ENCODE measurements at places on chromosomes 13 and 19. TPM values are rescaled to one million over a fixed set of nuclear protein-coding genes. Genes with fewer than 3 reads are reported as not detected.

Gene LRRC25
- total RNA-seq, result 3.9 TPM

Gene KCNJ14
- total RNA-seq, result 3.7 TPM

Gene LRG1
- total RNA-seq, result 6.9 TPM

Gene CYP2B6
- total RNA-seq, result not detected

Gene NKG7
- 3.4 TPM for total RNA-seq

GRCh38 chr13:23510544-23510916 lies 59.7 kb upstream of the TNFRSF19 start:
- H3K27me3 ChIP-seq, result no peaks in the 10 kb centered on the region
- no peaks in the 10 kb centered on the region for H3K36me3 ChIP-seq
- no peak overlapping the region for H3K27ac ChIP-seq
- H3K4me3 ChIP-seq, result no peak overlapping the region

GRCh38 chr13:97229699-97230098 lies 7.6 kb downstream of the MBNL2 start:
- H3K27ac ChIP-seq, result no peak overlapping the region
- no peak overlapping the region for H3K4me3 ChIP-seq
- no peak for DNase-seq
- H3K36me3 ChIP-seq, result no peaks in the 10 kb centered on the region
- peaks cover 92% of the 10 kb centered on the region for H3K4me1 ChIP-seq

Gene GSK3A
- total RNA-seq, result 21.1 TPM

Gene ZNF530
- 0.74 TPM for total RNA-seq

GRCh38 chr19:57648331-57649003 lies 15.5 kb downstream of the ZNF211 start:
- H3K36me3 ChIP-seq, result no peaks in the 10 kb centered on the region
- no peak for DNase-seq
- no peaks in the 10 kb centered on the region for H3K4me1 ChIP-seq
- H3K27ac ChIP-seq, result no peak overlapping the region

- H3K27ac ChIP-seq, result peak overlapping the region; percentile 76
- no peaks in the 10 kb centered on the region for H3K27me3 ChIP-seq
- no peak overlapping the region for H3K4me3 ChIP-seq
- DNase-seq, result no peak
- H3K36me3 ChIP-seq, result no peaks in the 10 kb centered on the region
These were observed 63.7 kb upstream of the F7 start for GRCh38 chr13:113041896-113042295.

DNA sequence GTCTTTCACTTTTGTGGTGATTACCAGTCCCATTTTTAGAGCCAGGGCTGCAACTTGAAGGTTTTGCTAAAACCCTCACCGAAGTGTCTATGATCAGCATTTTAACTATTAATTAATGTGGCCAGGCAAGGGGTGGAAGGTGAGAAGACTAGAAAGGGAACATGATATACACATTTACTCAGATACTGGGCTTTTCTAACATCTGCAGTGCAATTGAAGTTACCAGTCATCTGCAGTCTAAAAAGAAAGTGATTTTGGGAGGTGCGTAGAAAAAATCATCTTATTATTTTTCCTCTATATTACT lies 481 bp downstream of the ALOX5AP start:
- no peak overlapping the region for H3K4me3 ChIP-seq
- H3K27me3 ChIP-seq, result no peaks in the 10 kb centered on the region
- no peak for DNase-seq
- no peaks in the 10 kb centered on the region for H3K36me3 ChIP-seq

DNA sequence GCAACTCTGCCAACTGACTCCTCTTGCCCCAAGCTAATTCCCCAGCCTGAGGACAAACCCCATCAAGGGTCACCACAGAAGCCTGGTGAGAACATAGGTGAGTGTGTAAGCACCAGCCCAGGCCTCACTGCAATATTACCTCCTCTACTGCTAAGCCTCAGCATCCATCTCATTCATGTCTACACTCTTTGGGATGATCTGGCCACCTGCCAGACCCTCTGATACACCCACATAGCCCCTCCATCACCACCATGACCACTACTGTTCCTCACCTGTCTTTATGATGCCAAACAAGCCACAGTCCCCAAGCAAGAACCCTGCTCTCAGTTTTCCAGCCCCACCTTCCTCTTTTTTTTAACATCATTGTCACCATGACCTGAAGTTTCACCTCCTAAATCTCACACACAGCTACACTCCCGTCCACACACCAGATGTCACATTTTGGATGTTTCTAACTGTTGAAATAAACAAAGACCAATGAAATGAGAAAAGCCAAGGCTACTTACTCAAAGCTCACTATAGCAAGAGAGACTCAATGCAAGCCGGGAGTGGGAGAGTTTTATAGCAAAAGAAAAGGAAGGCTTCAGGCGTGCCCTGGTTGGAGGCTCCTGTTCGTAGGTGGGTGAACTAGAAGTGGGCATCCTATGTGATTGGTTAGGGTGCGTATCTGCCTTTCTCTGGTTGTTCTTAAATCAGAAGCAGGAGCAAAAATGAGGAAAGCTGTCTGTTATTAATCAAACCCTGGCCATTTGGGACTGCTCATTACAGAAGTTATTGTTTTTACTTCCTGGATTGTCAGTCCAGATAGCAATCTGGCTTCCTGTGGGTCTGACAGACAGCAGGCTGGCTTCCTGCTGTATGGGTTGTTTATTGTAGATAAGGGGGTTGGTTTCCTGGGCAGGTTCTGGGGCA lies 2.0 kb downstream of the ZNF792 start:
- H3K36me3 ChIP-seq, result peaks cover 38% of the 10 kb centered on the region
- no peak overlapping the region for H3K4me3 ChIP-seq
- H3K27me3 ChIP-seq, result no peaks in the 10 kb centered on the region
- no peak for DNase-seq

DNA sequence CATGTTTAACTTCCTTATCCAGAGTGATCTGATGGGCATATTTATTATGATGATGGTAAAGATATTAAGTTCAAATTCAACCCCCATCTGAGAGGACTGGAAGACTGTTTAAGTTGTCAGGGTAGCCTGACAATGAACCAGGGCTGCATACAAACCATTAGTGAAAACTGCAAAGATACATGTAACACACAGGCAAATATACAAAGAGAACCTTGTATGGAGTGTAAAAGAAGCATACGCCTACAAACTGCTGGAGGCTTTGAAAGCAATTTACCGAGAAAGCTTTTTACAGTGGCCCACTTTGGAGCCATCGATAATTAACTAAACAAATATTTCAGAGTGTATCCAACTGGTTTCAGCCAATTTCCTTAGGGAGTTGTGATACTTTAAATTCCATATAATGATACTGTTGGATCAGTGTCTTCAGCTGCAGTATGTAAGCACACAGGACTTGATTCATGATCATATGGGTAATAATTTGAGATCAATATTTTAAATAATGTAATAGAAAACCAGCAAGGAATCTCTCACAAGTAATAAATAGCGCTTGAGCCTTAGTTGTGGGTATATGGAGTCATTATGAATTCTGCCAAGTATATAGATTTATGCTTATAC lies 231.5 kb upstream of the SPRY2 start:
- H3K4me1 ChIP-seq, result peaks cover 6% of the 10 kb centered on the region
- no peak overlapping the region for H3K27ac ChIP-seq
- no peak for DNase-seq
- no peak overlapping the region for H3K4me3 ChIP-seq
- H3K36me3 ChIP-seq, result no peaks in the 10 kb centered on the region

Gene MCF2L
- 45.4 TPM for total RNA-seq

DNA sequence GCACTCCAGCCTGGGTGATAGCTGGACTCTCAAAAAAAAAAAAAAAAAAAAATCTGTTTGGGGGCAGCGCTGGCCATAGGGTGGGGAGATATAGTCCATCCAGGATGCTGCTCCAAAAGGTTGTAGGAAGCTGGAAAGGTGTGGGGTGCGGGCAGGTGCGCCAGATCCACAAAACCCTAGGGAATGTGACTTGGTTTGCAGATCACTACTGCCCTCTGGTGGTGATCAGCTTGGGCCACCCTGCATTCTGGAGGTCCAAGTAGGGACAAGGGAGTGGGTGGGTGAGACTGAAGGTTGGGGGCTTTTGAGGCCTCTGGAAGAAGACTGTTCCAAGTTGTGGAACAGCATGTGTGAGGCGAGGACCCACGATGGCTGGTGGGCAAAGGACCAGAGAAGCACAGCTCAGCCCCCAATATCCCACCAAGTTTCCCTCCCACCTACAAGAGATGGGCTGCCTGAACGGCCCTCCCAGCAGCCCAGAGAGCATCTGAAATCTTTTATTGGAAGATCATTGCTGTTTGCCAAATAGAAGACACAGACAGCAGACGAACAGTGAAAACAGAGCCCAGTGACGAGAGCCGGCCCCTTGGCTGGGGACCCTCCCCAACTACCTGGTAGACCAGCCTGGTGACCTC lies 10.4 kb upstream of the TYK2 start:
- H3K36me3 ChIP-seq, result no peaks in the 10 kb centered on the region
- no peak overlapping the region for H3K27ac ChIP-seq
- no peaks in the 10 kb centered on the region for H3K4me1 ChIP-seq
- H3K27me3 ChIP-seq, result no peaks in the 10 kb centered on the region
- no peak overlapping the region for H3K4me3 ChIP-seq

- no peak for DNase-seq
- no peak overlapping the region for H3K4me3 ChIP-seq
- H3K36me3 ChIP-seq, result no peaks in the 10 kb centered on the region
- H3K27me3 ChIP-seq, result no peaks in the 10 kb centered on the region
These were observed 6.7 kb downstream of the VAV1 start for GRCh38 chr19:6779206-6779605.

Gene MAP3K10
- 10.6 TPM for total RNA-seq

- no peaks in the 10 kb centered on the region for H3K27me3 ChIP-seq
- H3K27ac ChIP-seq, result no peak overlapping the region
- H3K4me3 ChIP-seq, result no peak overlapping the region
- H3K4me1 ChIP-seq, result no peaks in the 10 kb centered on the region
- DNase-seq, result no peak
These were observed 169.3 kb downstream of the LHFPL6 start for GRCh38 chr13:39433651-39434050.

Gene RNF225
- 0.98 TPM for total RNA-seq

DNA sequence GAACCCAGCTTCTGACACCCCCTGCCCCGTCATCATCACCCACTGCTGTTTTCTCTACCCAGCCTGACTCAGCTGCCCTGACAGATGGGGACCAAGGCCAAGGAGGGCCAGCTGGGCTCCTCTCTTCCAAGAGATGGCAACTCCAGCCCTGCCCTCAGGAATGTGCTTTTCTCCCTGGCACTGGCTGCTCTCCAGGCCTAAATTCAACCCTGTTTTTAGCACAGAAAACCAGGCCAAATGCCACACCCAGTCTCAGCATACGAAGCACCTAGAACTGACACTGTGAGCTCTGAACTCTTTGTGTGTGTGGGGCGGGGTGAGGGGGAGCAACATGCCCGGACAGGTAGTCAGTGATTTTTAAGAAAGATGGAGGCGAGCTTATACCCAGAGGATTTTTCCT lies 23.4 kb upstream of the IGFL1 start:
- no peaks in the 10 kb centered on the region for H3K27me3 ChIP-seq
- H3K4me1 ChIP-seq, result peaks cover 13% of the 10 kb centered on the region
- no peak overlapping the region for H3K27ac ChIP-seq
- H3K4me3 ChIP-seq, result no peak overlapping the region
- no peaks in the 10 kb centered on the region for H3K36me3 ChIP-seq
- no peak for DNase-seq

Gene TEX101
- not detected for total RNA-seq

Gene EPS8L1
- 180 TPM for total RNA-seq

Gene PSG7
- total RNA-seq, result not detected

- no peaks in the 10 kb centered on the region for H3K4me1 ChIP-seq
- no peaks in the 10 kb centered on the region for H3K36me3 ChIP-seq
- DNase-seq, result no peak
- H3K4me3 ChIP-seq, result no peak overlapping the region
These were observed 8.2 kb upstream of the PCDH9 start for GRCh38 chr13:67238277-67238859.

DNA sequence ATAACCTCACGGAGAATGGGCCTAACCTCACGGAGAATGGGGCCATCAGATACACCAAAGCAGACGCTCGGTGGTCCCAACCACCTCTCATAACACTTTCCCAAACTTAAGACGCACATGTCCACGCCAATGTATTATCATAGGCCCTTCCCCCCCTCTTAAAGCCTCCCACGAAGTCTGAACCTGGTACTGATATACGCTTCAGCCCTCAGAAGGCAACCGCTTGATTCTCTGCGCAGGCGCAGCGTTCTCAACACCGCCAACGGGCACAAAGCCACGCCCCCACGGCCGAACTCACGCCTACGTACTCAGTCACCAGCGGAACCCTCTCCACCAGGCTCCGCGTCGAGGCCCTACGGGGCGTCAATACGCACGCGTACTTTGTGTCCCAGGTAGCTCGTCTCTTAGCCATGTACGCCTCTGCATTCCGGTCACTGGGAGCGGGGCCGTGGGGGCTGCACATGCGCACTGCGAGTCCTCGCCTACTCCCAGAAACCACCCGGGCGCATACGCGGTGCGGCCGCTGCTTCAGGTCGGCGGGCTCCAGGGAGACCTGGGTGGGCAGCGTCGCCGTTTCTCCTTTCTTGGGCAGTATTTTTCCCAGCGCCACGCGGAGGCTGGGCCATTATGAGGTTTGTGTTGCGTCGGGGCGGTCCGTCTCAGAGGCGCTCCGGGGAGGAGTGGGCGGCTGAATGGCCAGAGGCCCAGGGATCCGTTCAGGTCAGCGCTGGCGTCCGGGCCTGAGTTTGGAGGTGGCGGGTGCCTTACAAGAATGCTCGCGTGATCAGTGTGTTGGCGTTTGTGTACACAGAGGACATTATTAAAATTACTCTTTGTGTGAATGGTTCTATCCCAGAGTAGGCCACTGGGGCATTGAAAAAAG lies 25.3 kb downstream of the ZNF582 start:
- peak overlapping the region; percentile 72 for H3K27ac ChIP-seq
- peaks cover 20% of the 10 kb centered on the region for H3K4me1 ChIP-seq
- H3K4me3 ChIP-seq, result peak overlapping the region; percentile 76
- H3K36me3 ChIP-seq, result peaks cover 27% of the 10 kb centered on the region
- no peaks in the 10 kb centered on the region for H3K27me3 ChIP-seq
- peak; percentile 93 for DNase-seq

Gene SLITRK5
- 0.74 TPM for total RNA-seq

GRCh38 chr19:8607386-8607785 lies 3.1 kb downstream of the ADAMTS10 start:
- no peaks in the 10 kb centered on the region for H3K36me3 ChIP-seq
- H3K27me3 ChIP-seq, result no peaks in the 10 kb centered on the region
- no peak overlapping the region for H3K4me3 ChIP-seq
- peak overlapping the region; percentile 13 for H3K27ac ChIP-seq

Gene ACTMAP
- 2.2 TPM for total RNA-seq

- H3K27ac ChIP-seq, result no peak overlapping the region
- H3K4me1 ChIP-seq, result no peaks in the 10 kb centered on the region
- H3K4me3 ChIP-seq, result no peak overlapping the region
- no peaks in the 10 kb centered on the region for H3K27me3 ChIP-seq
These were observed 15.4 kb upstream of the RAB20 start for GRCh38 chr13:110576736-110577476.

DNA sequence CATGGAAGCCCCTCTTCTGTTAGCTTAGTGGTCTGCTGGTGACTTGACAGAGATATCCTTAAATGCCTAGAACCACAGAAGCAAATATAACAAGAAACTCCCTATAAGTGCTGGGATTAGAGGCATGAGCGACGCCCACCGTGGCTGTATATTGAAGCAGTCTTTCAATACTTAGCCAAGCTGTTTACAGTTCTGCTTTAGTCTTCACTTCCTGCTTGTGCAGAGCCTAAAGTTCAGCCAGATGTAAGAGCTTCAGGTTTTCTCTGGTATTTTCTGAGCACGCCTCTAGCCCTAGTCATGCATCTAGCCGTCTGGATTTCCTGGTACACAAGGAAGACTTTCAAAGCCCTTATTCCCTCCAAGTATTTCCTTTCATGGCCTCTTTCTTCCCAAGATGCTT lies 28.5 kb downstream of the TRPM4 start:
- H3K27me3 ChIP-seq, result no peaks in the 10 kb centered on the region
- no peak overlapping the region for H3K27ac ChIP-seq
- H3K4me3 ChIP-seq, result no peak overlapping the region
- DNase-seq, result no peak
- H3K4me1 ChIP-seq, result no peaks in the 10 kb centered on the region

Gene ZNF497
- total RNA-seq, result 3.4 TPM
